Transverse colon (tissue), 4 donors: ENCODE measurements at places on chromosomes 5 and 9.

DNA sequence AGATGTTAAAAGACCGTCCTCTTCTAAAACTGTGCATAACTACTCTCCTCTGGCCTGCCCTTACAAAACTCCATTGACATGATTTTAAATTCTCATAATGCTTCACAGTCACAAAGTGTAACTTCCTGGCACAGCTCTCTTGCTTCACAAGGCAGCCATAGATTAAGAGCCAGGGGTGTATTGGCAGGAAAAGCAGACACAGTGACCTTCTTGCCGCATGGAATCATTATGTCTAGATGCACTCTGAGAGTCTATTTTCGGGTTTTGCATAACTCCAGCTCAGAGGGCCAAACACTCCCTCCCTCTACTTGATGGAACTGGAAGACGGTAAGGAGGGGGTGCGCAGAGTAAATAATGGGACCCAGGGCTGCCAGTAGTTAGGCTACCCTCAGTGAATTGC, 110.1 kb downstream of the MARCHF3 start:
- no peak for DNase-seq

DNA sequence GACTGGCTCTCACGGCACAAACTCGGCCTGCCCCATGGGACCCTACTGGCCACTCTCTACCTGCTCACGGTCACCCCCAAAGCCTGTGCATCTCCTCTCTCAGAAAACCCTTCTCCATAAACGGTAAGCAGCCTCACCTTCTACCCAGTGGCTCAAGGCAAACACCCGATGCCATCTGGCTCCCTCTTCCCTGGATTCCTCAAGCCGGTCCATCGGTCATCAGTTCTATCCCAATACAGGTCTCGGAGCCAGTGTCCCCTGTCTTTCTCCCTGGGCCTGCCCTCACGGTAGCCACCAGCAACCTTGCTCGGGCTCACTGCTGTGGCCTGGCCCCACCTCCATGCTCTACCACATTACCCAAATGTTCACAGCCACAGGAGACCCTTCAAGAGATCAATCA, 134.1 kb downstream of the ROR2 start:
- DNase-seq, result no peak

DNA sequence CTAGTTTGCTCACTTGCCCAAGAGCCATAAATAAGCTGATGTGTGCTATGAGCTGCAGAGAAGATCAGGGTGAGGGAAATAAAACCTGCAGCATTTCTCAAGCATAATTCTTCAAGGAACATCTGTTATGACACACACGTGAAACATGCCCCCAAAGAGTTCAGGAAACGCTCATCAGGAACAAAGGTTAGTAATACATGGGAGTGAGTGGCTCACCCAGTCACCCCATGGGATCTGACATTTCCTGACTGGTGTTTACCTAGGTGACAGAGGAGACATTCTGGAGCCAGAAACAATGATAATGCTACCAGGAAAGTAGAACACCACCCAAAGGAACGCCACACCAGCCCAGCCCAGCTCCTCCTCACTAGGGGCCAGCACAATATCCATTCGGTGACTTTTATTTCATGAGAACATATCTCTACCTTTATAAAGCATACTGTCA, 66.0 kb downstream of the FRMD3 start:
- DNase-seq, result peak; percentile 44

- no peak for DNase-seq
Measured at GRCh38 chr5:165497707-165498106, 1992.3 kb downstream of the MAT2B start.

DNA sequence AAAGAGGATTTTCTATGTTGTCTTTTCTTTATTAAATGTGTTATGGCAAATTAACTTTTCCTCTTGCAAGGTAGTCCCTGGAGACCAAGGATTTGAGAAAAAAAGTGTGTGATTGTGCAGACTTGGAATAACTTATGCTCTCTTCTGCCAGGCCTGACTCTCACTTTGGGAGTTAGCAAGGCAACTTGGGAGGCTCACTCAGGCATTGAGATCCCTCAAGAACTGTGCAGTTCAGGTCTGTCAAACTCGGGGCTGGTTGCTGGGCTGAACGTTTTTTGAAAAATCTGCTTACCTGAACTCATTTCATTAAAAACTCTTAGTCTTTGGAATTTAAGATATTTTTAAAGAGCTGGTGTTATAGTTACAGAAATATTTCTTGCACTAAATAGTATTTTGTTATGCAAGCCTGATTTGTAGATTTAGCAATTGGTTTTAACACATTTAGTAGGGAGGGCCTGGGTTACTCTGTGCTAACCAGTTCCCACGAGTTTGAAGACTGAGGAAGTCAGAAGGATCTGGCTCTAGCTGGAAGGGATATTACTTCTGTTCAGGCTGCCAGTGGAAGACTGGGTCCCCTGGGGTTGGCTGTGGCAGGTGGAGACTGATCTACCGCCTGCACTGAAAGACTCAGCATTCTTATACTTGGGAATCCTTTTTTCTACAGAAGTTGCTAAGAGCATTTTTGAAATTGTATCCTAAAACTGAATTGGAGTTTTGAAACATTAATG, 150.4 kb upstream of the PCSK5 start:
- no peak for DNase-seq

DNA sequence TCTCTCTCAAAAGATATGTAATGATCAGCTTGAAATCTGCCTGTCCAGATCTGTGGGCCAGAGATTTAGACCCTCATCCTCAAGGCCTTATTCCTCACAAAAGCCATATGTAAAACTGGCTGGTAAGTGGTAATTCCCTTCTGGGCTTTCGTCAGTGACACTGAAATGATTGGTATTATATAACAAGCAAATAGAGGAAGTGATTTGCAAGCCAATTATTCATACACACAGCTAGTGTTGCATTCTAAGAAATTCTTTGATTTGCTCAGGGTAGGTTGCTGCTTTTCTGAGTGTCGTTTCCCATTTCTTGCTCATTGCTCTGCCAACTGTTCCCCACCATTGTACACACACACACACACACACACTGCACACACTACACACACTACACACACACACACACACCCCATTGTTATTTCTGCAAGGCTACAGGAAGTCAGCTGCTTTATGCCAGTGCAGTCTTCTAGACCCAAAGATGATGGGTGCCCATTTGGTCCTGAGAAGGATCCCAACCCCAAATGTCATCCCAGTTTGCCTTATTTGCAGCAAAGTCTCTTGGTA, 76.8 kb downstream of the PRLR start:
- DNase-seq, result no peak

DNA sequence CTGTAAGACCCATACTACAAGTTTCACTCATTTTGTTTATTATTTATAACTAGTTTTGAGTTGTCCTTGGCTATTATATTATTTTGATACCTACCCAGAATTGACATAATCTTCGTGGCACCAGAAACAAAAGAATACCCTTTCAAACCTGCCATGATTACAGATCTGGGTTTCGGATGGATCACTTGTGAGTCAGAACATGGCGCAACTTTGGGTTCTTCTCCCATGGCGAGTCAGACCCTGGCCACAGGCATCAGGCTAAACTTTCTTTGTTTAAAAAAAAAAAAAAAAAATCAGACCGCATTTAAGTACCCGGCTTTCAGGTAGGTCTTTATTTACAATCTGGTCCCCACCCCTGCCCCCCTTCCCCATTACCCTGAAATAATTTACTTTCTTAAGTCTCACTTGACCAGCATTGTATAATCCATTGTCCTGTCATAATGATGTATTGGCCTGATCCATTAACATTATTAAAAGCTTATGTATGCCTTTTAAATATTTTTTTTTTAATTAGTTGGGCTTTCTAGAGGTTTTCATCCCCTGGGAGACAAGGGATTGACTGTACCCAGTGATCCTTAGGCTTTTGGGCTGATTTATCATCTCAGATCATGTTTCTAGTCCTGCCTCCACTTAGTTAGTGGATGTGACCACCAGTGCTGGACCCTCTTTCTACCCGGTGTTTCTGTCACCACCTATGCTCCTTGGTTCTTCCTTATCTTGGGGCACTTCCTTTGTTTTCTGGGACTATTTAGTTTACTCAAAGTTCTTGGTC, 43.9 kb downstream of the F2RL2 start:
- DNase-seq, result no peak

GRCh38 chr9:94888775-94889174, 162.3 kb downstream of the AOPEP start:
- no peak for DNase-seq

- no peak for DNase-seq
Measured at GRCh38 chr9:16510482-16510881, 360.0 kb downstream of the BNC2 start.

GRCh38 chr5:138544181-138545134, 1.4 kb upstream of the ETF1 start:
- peak; percentile 20 for DNase-seq

- DNase-seq, result no peak
Measured at GRCh38 chr5:170308686-170309085, 11.1 kb upstream of the LCP2 start.

GRCh38 chr5:125261505-125262250, 515.2 kb upstream of the ZNF608 start:
- DNase-seq, result no peak

DNA sequence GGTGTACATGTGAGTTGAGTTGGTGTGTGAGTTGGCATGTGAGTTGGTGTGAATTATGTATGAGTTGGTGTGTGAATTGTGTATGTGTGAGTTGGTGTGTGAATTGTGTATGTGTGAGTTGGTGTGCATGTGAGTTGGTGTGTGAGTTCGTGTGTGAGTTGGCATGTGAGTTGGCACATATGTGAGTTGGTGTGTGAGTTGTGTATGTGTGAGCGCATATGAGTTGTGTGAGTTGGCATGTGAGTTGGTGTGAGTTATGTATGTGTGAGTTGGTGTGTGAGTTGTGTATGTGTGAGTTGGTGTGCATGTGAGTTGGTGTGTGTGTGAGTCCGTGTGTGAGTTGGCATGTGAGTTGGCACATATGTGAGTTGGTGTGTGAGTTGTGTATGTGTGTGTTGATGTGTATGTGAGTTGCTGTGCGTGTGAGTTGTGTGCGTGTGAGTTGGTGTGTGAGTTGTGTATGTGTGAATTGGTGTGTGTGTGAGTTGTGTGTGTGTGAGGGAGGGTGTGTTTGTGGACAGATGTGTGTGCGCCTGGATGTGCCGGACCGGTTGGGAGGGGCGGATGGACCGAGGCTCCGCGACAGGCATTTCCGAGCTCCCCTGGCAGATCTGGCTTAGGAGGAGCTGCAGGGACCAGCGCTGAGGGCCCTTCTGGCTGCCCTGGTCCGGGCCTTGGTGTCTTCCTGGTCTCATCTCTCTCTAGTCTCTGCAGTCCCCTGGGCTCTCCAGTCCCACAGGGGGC, 162.5 kb upstream of the IER5L start:
- no peak for DNase-seq

- peak; percentile 11 for DNase-seq
Measured at GRCh38 chr9:2622461-2623287, 1.1 kb downstream of the VLDLR start.

DNA sequence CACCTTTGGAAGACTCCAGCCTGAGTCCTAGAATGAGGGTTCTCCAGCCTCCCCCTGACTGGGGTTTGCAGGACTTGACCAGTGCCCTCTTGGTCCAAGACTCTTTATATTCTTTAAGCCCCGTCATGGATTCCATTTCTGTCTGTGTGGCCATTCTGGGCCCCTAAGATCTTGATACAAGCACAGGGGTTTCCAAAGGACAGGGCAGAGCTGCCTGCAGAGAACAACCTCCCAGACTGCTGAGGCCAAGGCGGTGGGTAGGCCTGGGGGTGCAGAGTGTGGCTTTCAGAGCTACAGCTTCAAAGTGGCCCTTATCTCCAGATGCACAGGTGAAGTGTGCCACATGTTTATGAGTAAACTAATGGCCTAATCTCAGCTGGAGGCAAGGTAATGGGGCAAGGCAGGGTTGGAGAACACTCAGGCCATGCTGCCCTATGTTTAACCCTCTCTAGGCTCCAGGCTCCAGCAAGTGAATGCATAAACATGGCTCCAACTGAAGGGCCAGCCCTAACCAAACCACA, 32.1 kb downstream of the FOXI1 start:
- DNase-seq, result no peak

DNA sequence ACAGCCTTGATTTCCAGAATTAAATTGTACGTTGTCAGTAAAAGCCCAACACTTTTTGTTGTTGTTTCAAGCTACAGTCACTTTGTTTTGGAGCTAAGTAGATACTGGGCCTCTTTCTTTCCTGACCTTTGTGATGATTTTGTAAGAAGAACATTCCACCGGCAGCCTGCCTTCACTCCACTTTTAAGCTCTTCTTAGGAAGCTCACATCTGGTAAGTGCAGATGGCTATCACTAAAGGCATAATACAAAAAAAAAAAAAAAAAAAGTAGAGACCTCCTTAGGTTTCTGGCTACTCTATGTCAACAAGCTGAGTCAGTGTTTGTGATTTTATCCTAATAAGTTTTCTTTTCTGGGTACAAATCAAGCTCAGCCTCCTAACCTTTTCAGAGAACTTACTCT, 1922.1 kb upstream of the WWC1 start:
- DNase-seq, result no peak

- DNase-seq, result no peak
Measured at GRCh38 chr9:137740312-137740711, 121.5 kb downstream of the EHMT1 start.

DNA sequence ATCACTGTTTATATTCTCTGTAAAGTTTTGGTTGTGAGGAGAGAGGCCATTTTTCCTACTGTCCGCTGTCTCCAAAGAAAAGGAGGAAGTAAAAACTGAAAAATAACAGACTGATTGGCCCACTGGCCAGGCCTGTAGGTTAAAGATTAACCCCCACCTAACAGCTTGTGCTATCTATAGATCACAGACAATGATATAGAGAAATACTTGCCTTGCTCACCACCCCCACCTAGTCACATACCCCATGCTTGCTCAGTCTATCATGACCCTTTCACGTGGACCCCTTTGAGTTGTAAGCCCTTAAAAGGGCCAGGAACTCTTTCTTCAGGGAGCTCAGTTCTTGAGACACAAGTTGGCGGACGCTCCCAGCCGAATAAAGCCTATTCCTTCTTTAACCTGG, 357.4 kb downstream of the PRDM9 start:
- DNase-seq, result no peak

DNA sequence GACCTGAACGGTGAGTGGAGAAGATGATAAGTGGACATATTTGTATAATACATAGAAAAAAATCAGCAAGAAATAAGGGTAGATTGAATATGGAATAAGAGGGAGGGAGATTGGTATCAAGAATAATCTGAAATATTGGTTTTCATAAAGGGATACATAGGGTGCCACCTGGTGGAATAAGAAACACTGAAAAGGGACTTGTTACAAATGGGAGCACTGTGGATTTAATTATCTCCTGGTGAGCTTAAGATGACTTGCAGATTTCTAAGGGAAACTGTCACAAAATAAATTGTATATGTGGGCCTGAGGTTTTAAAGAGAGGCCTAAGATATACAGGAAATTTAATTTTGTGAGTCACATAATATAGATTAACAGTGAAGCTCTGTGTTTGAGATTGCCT, 1403.5 kb upstream of the CDH18 start:
- no peak for DNase-seq
